Amniotic epithelial cell (primary cell): ENCODE measurements at places on chromosomes 13 and 19.

DNA sequence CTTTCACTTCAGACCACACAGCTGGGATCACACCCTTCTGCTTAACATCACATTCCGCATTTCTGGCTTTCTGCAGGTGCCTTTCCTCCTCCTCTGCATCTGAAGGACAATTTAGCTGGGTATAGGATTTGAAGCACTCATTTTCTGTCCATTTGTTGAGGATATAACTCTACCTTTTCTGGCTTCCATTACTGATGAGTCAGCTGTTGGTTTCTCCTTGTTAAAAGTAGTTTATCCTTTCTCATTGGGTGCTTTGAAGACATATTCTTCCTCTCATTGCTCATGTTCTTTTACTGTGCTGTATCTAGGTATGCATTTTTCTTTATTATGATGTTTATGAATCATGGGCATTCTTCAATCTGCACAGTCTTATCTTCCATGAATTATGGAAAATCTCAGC is 199.3 kb upstream of the SOX1 start:
- DNase-seq, result no peak

DNA sequence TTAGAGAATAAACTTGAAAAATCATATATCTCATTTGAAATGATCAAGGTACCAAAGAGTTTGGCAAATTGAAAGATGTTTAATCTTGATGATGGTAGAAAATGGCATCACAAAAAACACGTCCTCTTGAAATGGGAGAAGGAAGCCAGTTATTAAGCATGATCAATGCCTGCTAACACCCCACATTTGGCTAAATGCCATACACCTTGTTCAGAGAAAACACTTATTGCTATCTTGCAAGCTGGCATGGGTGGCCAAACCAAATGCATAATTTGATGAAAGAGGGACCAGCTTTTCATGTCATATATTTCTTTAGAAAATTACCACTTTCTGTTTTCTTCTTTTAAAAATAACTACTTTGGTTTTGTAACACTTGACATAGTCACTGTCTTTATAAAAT is 141.3 kb downstream of the ZAR1L start:
- DNase-seq, result no peak

- no peak for DNase-seq
These were observed 1977.5 kb upstream of the PCDH20 start for GRCh38 chr13:63393112-63393511.

- peak; percentile 44 for DNase-seq
These were observed 158.3 kb downstream of the FOXO1 start for GRCh38 chr13:40508127-40508526.

DNA sequence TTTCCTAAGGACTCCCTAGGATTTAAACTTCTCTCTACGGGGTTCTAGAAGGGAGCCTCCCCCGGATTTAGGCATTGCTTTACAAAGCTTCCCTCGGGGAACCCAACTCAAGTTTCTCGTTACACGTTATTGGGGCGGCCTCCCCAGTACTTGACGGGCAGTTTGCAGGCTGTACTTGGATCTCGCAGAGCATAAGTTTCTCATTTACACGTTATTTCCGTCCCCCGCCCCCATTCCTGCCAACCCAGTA is 584 bp downstream of the SMG9 start:
- no peak for DNase-seq

DNA sequence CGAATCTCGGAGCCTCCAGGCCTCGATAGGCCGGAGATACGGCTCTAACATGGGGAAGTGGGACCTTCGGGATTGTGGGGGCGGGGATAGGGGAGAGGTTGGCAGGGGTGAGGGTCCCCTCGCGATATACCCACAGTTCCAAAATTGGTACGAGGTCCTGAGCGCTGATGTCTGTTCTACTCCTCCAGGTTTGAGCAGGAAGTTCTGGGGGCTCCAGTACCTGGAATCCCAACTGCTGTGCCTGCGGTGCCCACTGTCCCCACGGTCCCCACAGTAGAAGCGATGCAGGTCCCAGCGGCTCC is 447 bp downstream of the RBM42 start:
- no peak for DNase-seq

GRCh38 chr13:61874970-61875579 is 459.4 kb upstream of the PCDH20 start:
- no peak for DNase-seq

- no peak for DNase-seq
These were observed 132.1 kb downstream of the URI1 start for GRCh38 chr19:30074096-30074495.

DNA sequence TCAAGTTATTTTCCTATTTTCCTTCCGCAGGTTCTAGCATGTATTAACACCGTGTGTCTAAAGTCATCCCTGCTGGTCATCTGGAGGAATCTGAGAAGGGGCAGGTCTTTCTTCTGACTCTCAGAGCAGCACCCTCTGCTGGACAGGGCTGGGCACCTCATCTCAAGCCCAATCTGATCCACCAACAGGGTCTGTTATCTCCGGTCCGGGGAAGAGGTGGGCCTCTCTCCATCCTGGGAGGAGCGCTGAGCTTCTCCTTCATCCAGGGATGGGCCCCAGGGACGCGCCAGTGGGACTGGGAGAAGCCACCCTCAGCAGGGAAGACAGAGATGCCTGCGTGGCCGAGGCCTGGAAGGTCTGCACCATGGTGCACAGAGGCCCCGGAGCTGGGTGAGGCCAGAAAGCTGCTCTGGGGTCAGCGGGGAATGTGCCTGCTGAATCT is 26.0 kb upstream of the ZNF331 start:
- DNase-seq, result peak; percentile 56

GRCh38 chr13:79407349-79407979 is 1.4 kb upstream of the RBM26 start:
- DNase-seq, result no peak

DNA sequence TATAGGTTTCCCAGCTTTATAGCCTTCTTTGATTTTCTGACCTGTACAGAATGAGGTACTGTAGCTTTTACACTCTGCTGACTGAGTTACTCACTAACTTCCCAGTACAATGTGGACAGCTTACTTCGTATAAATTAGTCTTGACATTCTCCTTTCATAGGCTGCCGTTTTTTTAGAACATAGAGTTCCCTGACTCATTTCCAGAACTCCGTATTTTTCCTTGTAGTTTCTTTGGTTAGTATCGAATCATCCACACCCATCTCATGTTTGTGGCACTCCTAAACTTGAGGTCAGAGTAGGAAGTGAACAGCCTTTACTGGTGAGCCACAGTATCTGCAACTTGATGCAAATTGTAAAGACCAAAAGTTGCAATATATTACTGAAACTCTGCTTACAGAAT is 303.9 kb downstream of the SLITRK5 start:
- DNase-seq, result peak; percentile 84

- DNase-seq, result no peak
These were observed 149.6 kb downstream of the TEX29 start for GRCh38 chr13:111469916-111470506.

DNA sequence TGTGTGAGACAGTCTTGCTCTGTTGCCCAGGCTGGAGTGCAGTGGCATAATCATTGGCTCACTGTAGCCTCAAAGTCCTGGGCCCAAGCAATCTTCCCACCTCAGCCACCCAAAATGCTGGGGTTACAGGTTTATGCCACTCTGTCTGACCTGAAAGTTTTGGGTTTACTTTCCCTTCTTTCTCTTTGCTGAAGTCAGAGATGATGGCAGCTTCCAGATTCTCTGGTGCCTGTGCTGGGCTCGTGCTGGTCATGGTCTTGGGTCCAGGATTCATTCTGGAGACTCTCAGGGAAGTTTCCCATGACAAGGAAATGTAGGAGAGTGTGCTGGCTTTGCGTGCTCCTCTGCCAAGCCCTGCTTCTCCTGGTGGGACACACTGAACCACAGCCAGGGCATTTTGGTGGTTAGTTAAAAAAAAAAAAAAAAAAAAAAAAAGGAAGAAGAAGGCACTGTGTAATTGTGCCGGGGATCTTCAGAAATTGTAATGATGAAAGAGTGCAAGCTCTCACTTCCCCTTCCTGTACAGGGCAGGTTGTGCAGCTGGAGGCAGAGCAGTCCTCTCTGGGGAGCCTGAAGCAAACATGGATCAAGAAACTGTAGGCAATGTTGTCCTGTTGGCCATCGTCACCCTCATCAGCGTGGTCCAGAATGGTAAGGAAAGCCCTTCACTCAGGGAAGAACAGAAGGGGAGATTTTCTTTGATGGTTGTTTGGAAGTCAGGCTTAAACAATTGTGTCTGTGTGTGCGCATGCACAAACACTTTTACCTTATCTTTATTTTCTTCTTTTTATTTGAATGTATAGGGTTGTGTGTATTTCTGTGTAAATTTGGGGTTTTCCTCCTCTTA is at the start of gene ALOX5AP:
Gene ALOX5AP, plus strand, starts transcription at position 519 of the 847 bp plus-strand sequence. Its CDS starts 63 bp downstream, at position 582.
- DNase-seq, result no peak

DNA sequence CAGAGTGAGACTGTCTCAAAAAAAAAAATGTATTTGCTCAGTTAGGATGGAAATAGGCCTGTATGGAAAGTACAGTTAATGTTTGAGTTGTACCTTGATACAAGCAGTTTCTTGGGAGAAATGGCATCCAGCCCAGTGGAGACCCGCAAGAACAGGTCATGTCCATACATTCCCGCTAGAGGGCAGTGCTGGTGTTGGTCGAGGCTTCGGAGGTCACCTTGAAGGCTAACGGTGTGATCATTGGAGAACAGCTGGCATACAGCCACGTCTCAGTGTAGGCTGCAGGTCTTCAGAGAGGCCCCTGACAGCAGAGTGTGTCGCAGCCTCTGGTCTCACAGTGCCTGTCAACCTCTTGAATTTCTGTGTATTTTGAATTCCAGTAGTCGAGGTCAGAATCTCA is 7.5 kb downstream of the ZNF610 start:
- DNase-seq, result peak; percentile 24

GRCh38 chr19:3478409-3479176 is 1.7 kb downstream of the SMIM24 start:
- DNase-seq, result no peak

DNA sequence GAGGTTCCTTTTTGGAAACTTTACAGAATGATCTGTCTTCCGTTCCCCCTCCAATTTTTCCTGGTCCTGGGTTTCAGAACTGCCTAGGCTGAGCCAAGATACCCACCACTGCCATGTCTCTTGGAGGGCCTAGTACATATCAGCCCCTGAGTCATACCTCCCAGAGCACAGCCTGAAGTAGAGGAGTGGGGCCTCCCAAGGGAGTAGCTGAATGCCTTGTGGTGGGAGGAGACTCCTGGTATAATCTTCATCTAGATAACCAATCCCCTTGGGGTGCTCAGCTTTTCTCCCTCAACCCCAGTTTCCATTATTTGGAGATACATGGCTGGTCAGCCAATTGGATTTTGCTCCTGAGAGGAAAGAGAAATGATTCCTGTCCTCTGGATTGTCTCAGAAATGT is 30.3 kb downstream of the ZNF763 start:
- peak; percentile 72 for DNase-seq

DNA sequence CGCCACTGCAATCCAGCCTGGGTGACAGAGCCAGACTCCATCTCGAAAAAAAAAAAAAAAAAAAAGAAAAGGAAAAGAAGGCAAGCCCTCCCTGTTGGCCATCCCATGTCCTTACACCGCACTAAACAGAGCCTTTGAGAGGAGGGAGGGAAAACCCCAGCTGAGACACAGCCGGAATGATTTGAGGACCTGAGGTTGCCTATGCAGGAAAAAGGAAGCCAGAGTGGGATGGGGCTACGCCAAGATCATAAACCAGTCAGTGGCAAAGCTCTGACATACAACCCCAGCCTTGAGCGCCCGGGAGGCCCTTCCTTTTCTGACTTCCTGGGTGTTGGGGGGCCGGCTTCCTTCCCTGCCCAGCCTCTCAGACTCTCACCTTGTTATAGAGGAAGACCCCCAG is 12.5 kb upstream of the CHERP start:
- DNase-seq, result no peak

DNA sequence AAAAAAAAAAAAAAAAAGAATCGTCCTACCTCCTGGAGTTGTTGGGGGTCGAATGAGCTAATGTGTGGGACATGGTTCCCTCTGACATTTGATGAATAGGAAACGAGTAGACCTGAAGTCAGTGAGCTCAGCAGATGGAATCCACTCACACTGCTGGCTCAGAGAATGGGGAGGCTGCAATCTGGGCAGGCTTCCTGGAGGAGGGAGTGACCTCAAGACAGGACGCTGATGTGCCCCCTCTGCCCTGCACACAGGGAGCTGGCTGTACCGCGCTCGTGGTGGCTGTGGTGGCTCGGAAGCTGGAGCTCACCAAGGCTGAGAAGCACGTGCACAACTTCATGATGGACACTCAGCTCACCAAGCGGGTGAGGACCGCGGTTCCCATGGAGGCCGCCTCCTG is 19.8 kb upstream of the ARRDC2 start:
- no peak for DNase-seq

DNA sequence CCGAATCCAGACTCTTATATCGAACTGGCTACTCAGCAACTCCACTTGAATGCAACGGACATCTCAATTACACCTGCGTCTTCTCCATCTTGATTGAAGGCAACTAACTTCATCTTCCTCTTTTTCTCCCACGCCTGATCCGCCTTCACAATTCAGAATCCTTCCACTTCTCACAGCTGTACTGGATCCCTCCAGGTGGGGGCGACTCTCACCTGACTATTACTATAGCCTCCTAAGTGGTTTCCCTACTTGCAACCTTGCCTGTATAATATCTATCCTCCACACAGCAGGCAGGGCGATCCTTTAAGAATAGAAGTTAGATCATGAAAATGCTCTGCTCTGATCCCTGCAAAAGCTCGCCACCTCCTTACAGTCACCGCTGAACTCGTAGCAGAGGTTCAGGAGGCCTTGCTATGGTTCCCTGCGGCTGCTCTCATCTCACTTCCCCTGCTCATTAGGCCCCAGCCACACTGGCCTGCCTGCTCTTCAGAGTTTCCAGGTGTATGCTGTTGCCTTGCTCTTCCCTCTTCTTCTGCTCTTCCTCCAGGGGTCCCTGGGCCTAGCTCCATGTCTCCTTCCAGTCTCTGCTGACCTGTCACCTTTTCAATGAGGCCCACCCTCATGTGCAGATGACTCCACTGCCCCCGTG is 31.9 kb downstream of the RFXAP start:
- peak; percentile 11 for DNase-seq

- peak; percentile 55 for DNase-seq
These were observed at the start of gene JAK3 for GRCh38 chr19:17847538-17848366. Gene JAK3, minus strand, starts transcription at chr19:17847982. Its CDS starts 3,565 bp downstream, at chr19:17844417.

- no peak for DNase-seq
These were observed 19.1 kb downstream of the C19orf12 start for GRCh38 chr19:29695765-29696564.

DNA sequence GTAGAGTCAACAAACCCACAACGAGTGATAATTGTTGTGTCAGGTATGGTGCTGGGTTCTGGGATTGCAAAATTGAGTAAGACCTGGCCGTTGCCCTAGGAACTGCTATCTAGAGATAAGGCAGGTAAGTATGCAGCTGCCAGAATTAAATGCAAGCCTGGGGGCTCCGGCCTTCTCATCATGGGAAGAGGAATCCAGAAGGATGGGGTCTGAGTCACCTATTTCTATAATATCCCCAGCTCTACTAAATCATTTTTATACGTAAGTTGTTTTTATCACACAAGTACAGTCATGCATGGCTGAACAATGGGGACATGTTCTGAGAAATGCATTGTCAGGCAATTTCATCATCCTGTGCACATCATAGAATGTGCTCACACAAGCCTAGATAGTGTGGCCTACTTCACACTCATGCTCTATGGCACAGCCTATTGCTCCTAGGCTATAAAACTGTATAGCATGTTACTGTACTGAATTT is 203.0 kb downstream of the KLF5 start:
- DNase-seq, result peak; percentile 65
